Activated CD4-positive, alpha-beta T cell treated with anti-CD3 and anti-CD28 coated beads, Interleukin-2, amount 10 ng/mL, durations not matched to agents 7 days and 5 days (primary cell): ENCODE measurements at places on chromosomes 12 and 14.

- no peak for DNase-seq
Observed at GRCh38 chr12:57452181-57452936, 2.7 kb upstream of the INHBE start.

GRCh38 chr14:57018065-57018464 lies 207.8 kb upstream of the OTX2 start:
- DNase-seq, result no peak

- DNase-seq, result no peak
Observed at GRCh38 chr12:58163021-58163420, 221.7 kb downstream of the ATP23 start.

DNA sequence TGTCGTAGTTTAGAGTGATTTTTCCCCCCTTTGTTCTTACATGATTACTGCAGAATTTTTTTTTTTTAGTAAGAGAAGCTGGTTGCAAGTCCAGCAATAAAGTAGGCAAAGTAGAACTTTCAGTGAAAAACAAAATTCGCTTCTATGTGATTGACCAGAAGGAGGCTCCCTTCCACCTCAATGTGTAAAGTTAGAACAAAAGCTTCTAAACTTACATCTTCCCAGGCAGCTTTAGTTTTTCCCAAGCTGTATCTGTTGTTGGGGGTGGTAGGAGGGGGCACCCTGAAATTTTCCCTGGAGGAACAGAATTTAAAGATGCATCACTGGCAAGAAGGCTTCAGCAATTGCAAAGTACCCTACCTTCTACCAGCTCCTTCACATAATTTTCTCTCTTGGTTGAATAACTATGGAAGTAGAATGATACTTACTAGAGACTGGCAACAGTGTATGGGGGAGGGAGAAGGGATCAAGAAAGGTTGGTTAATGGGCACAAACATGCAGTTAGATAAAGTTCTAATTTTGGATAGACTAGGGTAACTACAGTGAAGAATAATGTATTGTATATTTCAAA lies 87.3 kb upstream of the E2F7 start:
- no peak for DNase-seq

GRCh38 chr14:22870811-22871223 lies 723 bp upstream of the LRP10 start:
- no peak for DNase-seq

- DNase-seq, result no peak
Observed at GRCh38 chr12:115057445-115057844, 373.5 kb upstream of the TBX3 start.

DNA sequence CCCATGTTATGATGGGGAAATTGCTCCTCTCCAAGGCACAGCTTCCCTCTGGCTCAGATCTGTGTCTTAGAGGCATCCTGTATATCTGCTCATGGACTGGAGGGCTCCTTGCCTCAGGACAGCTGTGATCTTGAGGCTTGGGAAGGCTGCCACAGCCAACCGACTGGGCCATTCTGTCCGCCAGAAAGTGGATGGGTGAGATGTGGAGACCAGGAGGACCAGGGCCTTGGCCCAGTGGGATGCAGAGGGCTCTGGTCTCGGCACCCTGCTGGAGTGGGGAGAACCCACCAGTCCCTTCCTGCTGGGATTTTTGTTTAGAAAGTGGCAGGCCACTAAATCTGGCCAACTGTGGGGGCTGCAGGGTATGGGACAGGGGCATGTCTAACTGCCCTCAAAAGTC lies 148.6 kb downstream of the CALM1 start:
- DNase-seq, result no peak

DNA sequence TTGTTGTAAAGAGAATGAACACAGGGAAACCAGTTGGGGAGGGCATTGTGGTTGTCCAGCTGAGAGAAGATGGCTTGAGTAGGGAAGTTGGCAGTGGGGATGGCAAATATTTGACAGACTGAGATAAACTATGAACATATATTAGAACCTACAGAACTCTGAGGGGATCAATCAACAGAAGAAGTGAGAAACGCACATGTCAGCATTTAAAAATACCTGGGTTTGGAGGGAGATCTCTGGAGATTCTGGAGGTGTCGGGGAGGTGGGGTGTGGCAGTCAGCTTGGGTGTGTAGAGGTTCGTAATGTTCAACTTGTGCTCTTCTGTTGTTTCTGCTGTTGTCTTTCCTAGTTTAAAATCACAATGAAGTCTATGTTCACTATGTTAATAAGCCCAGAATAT lies 517.8 kb downstream of the AACS start:
- DNase-seq, result no peak

DNA sequence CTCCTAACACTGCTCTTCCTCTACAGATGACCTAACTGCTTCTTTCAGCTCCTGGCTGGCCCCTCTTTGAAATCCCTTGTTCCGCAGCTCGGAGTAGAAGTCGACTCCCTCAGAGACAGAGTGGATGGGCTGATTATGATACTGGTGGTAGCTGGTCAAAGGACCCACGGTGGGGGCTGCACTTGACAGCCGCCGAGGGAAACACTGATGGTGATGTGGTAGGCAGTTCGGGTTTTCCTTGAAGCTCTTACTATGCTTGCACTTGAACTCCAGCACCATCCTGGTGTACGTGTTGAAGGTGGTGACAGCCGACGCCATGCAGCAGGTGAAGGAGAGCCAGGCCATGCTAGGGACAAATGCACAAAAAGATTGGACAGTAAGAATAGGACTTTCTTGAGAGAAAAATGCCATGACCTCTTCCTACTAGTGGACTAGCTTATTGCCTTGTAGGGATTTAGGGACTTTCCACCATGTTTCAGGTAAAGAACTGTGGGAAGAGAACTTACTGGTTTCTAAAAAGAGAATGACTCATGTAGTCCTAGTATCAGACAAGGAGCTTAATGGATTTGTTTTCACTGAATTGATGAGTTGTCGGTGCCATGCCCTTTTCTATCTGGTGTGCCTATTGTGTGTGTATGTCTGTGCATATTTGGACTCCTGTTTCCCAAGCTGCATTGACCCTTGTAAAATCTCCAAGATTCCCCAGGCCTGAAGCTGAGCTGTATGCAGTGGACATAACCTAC lies 18.4 kb downstream of the GSG1 start:
- no peak for DNase-seq

GRCh38 chr14:81219759-81220579 lies 790 bp downstream of the GTF2A1 start:
- peak; percentile 39 for DNase-seq

DNA sequence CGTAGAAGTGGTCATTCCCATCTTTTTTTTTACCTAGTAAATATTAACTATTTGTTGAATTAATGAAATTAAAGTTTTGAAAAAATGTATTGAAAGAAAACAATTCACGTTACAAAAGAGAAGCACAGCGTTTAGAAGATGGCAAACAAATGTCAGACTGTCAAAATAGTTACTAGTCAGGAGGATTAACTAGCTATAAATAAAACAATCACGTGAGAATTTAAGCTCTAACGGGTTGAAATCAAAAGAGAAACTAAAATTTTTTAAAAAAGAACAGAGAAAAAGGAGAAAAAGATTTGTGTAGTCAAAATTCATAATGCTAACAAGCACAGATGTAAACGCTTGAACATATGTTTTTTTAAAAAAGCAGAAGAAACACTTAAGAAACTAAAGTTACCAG lies 26.4 kb downstream of the DDHD1 start:
- DNase-seq, result no peak

DNA sequence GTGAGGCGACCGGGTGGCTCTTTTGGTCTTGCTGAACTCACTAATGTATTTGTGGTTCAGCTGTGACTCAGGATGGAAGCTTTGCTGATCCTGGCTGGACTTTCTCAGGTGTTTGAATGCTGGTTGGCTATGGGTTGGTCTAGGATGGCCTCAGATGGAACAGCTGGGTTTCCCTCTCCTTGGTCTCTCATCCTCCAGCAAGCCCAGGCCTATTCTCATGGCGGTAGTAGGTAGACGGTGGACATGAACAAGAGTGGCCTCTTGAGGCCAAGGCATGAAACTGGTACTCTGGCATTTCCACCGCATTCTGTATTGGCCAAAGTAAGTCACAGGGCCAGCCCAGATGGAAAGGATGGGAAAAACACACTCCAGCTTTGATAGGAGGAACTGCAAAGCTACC lies 11.8 kb upstream of the POLR3B start:
- no peak for DNase-seq

GRCh38 chr12:124123296-124124000 lies 150.4 kb downstream of the ZNF664 start:
- DNase-seq, result no peak

GRCh38 chr12:32666018-32666417 lies 13.1 kb upstream of the DNM1L start:
- no peak for DNase-seq

- no peak for DNase-seq
Observed at GRCh38 chr14:91453744-91454143, 36.1 kb upstream of the CCDC88C start.

DNA sequence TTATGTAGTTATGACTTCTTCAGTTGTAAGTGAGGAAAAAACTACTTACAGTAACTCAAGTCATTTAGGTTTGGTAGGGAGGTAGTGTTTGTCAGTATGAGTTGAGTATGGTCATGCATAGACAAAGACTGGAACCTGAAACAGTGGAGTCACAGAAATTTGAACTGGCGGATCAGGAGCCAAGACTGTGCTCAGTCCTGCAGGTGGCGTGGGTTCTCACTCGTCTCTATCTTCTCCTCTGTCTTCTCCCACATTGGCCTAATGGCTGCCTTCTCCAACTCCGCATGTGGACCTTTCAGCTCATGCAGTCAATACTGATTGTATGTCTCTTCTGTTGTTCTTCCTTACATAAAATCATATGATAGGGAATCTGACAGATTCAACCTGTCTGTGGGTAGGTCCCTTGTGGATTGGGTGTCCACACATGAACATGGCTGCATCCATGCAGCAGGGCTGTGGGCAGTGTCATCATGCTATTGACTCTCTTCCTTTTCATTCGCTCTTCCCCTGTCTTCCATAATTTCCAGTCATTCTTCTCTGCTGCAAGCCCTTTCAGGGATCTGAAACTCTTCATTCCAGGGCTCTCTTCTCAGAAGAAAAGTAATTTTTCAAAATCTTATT lies 78.8 kb upstream of the NEDD1 start:
- DNase-seq, result peak; percentile 14

- no peak for DNase-seq
Observed at GRCh38 chr14:73272393-73272792, 35.1 kb downstream of the PAPLN start.

DNA sequence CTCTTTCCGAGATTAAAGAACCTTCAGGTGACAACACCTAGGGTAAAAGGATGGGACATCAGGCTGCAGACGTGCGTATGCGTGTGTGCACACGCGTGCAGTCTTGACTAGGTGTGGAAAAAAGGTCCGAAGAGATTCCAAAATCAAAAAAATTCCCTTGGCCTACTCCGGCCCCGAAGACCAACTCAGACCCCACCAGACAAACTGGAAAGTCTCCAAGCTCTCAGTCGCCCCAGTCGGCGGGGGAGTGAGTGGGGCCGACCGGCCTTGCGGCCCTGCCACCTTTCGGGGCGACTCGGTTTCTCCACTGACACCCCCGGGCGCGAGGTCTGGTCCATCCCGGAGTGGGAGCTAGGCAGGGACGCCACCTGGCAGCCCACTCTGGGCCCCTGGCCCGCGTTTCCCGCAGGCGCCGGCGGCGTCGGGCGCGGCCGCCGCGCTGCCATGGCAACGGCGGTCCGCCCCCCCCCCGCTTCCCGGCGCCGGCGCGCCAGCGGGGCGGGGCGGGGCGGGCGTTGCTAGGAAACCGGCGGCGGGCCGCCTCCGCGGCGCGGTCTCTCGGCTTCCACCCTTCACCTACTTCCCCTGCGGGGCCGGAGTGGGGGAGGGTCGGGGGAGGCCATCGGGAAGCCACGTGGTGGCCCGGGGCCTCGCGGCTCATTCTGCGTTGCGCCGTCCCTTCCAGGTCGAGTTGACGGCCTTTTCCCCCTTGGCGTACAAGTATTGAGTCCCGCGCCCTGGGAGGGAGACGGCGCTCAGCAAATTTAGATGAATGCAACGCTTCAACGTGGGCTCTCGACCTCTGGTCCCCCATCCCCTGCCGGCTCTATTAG lies 253.1 kb downstream of the EFCAB11 start:
- DNase-seq, result peak; percentile 86
